Camera-type eye (tissue), 1 donor: ENCODE measurements at places on chromosomes 6 and 20. TPM values are rescaled to one million over a fixed set of nuclear protein-coding genes. Genes with fewer than 3 reads are reported as not detected.

Gene MAFB
- total RNA-seq: 13.4 TPM

Gene FAM217A
- total RNA-seq: not detected

Gene KIF6
- 6.2 TPM for total RNA-seq

Gene BANF2
- not detected for total RNA-seq

Gene ADGRG6
- 23.6 TPM for total RNA-seq

Gene PI16
- 154 TPM for total RNA-seq

Gene RGS17
- 17.1 TPM for total RNA-seq

Gene PRPH2
- total RNA-seq: 147 TPM

Gene GGTLC1
- total RNA-seq: not detected

Gene PLCB4
- 73.8 TPM for total RNA-seq

Gene PGBD1
- total RNA-seq: 12.5 TPM

Gene RWDD2A
- total RNA-seq: 7.6 TPM

Gene GFOD1
- 10.9 TPM for total RNA-seq

Gene GHRH
- not detected for total RNA-seq

Gene MOG
- total RNA-seq: 0.16 TPM

Gene ATP5F1E
- 9.1 TPM for total RNA-seq

Gene KHDC1
- 5.5 TPM for total RNA-seq

Gene PPP1R11
- total RNA-seq: 19.2 TPM

Gene IMPG1
- total RNA-seq: 68.0 TPM

Gene OTOR
- not detected for total RNA-seq

Gene RFX6
- total RNA-seq: not detected

Gene LHFPL5
- total RNA-seq: 0.27 TPM

Gene CD40
- 3.1 TPM for total RNA-seq

Gene RNF182
- 18.4 TPM for total RNA-seq

Gene BEND3
- total RNA-seq: 6.9 TPM

Gene MOCS3
- 7.2 TPM for total RNA-seq

Gene DTD1
- 49.6 TPM for total RNA-seq

Gene SNAP25
- total RNA-seq: 162 TPM

Gene OGFR
- 33.9 TPM for total RNA-seq
